ENCODE measurements at places on chromosomes 7 and 10.

DNA sequence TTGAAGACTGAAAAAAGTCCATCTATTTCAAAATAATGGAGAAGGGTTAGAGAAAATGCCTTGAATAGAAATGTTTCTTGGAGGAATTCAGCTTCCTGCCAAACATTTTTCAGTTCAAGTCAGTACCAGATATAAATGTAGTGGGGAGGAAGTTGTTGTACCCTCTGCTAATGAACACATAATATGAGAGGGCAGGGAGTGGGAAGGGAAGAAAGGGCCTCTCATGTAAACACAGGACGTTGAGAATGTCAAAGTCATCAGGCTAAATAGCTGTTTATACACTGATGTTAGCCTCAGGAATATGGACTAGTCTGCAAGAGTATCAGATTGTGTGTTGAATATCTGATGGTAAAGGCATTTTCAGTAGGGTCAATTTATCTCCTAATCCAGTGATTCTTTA is 37.0 kb downstream of the GPR37 start:
- no peak for DNase-seq

GRCh38 chr10:14612873-14613587 is 161.7 kb downstream of the FAM107B start:
- no peak for DNase-seq

DNA sequence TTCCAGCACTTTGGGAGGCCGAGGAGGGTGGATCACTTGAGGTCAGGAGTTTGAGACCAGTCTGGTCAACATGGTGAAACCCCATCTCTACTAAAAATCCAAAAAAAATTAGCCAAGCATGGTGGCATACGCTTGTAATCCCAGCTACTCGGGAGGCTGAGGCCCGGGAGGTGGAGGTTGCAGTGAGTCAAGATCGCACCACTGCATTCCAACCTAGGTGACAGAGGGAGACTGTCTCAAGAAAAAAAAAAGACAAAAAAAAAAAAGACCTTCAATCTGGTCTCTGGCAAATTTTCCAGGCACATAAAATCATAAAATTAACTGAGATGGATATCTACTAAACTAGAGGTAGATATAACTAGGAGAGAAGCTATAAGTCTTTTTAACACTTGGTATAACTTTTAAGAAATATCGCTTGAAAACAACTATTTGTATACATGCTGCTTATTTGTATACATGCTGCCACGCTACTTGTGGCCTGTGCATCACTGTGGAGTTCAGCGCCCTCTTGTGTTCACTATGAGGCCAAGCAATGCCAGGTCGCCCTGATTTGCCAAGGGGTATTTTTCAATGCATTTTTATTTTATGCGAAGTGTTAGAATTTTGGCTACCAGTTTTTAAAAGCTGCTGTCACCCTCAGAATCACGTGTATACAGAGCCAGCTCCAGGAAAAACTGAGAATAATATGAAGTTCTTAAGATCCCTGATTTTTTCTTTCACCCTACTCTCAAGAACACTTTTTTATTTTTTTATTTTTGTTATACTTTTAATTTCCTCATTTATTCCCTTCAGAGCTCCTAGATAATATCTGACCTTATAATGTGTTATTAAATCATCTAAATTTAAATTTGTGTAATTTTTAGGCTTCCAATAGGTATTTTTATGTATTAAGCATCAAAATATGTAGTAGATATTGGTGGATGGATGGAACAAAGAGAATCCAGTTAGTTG is 26.7 kb downstream of the CYCS start:
- no peak for DNase-seq

DNA sequence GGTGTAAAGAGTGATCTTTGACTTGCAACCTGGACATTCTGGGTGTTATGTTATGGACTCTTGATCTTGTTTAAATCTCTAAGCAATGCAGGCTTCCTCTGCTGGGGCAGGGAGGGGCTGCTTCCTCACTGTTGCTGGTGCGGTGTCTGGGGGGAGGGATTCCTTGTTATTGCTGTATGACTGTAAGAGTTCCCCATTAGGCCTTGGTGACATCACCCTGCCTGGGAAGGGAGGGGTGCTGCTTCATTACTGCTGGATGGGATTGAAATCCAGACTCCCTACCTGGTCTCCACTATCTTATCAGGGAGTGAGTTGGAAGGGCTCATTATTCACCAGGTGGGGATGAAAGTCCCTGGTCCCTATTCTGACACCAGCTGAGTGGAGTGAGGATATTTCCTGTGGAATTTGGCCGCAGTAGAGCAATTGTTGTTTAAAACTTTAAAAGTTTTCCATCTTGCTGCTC is 8.8 kb downstream of the OGDH start:
- no peak for DNase-seq

DNA sequence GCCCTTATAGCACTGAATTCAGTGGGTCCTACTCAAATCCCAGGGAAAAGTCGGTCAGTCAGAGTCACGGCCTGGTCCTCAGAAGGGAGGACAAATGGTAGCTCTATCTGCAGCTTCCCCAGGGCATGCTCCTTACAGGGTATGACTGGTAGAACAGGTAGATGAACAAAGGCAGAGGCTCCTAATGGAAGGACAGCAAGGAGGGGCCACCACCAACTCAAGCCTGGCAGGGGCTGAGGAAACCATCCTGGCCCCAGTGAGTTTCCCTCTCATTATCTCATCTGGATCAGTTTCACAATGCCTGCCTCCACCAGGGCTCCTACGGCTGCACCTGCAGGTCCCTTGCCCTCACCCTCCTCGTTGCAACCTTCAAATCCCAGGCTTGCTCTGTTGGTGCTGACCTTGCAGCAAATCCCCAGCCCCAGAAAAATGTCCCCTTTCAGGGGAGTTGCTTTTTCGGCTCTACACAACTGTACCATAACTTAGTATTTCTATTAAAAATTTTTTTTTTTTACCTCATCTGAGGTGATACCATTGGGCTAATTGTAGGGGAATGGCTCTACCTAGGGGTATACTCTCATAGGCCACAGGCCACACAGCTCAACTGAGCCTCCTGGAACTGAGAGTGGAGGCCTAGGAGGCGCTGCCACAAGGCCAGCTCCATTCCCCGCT is 2.4 kb upstream of the MYO1G start:
- no peak for DNase-seq

DNA sequence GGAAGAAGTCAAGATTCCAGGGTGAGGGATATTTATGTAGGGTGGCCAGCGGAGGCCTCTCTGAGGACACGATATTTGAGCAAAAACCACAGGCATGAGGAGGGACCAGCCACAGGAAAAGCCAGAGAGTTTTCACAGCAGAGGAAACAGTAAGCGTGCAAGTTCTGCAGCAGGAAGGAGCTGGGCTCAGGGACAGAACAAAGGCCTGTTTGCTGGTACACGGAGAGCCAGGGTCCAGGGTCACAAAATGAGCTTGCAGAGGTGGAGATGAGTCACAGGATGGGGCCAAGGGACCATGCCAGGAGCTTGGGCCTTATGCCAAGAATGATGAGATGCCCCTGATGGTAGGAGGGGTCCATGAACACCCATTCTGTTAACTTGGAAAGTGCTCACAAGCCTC is 283.5 kb downstream of the PLXNA4 start:
- no peak for DNase-seq

DNA sequence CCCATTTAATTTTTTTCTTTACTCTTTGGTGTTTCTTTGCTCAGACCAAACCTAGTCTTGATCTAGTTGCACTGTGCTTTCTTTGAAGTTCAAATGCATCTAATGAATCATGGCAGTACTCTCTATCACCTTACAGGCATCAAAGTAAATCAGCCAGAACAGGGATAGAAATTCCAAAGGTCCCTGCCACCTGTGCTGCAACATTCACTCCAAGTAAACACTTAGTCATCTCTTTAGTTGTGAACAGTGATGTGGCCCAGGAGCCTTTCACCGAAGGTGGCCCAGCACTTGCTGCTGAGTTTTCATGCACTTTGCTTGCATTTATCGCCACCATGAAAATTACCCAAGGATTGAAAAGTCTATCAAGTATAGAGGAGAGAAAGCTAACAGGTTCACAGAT is 314.1 kb upstream of the ETV1 start:
- no peak for DNase-seq

- no peak for DNase-seq
Observed at GRCh38 chr7:129771201-129771927, 159.8 kb downstream of the NRF1 start.

GRCh38 chr10:71266147-71266917 is 52.7 kb upstream of the SLC29A3 start:
- DNase-seq: no peak

- no peak for DNase-seq
Observed at GRCh38 chr7:8480527-8480926, 47.1 kb downstream of the NXPH1 start.

DNA sequence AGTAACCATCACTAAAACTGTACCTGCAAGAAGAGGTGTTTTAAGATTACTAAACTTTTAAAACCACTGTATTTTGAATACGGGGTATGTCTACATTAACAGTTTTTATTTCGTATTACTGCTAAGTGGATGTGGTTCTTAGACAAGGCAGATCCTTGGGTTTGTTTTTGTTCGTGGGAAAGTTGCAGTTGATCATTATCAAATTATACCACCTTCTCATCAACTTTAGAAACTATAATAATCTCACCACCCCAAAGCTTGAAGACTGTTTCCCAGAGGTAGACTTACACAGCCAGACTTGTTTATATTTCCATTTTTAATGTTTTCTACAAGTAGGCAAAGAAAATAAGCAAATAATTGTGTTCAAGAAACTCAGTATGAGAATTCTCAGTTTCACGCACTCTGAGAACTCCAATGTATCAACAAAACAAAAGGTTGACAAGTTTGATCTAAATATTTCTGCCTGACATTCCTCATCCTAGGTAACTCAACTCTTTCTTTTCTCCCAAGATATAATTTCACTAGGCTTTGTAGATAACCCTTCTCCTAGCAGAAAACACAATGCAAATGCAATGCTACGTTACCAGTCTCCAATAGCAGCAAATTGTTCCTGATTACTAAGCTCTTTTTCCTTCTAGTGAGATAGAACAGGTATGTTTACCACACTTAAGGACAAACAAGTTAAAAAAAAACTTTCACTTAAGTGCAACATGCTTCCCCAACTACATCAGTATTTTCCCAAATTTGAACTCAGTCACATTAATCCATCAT is 36.0 kb downstream of the IGF2BP3 start:
- DNase-seq: no peak

GRCh38 chr7:159263430-159263829 is 118.8 kb upstream of the VIPR2 start:
- no peak for DNase-seq

DNA sequence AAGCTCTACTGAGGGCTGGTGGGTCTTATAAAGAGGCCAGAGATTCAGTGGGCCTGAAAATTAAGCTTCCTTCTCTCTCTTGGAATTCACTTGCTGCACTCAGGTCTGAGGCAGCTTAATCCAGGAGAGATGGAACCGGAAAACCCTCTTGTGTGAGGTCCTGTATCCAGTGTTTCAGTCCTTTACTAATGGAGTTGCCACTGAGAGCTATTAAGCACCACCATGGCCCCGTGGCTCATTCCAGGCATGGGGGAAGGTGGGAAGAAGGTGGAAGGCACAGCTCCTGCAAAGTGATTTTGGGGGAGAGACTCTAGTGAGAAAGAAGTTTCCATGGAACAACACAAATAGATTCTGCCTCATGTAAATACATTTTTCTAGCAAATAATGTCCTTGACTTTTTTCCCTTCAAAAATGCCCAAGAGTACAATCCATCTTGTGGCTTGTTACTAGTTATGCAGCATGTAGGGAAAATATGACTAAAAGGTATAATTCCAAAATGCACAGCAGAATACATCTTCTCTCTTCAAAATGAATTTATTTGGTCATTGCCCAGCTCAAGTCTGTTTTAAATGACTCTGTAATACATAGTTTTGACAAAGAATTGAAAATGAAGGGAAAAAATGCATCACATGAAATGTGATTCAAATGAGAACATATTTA is 46.7 kb upstream of the FOXI2 start:
- DNase-seq: no peak

DNA sequence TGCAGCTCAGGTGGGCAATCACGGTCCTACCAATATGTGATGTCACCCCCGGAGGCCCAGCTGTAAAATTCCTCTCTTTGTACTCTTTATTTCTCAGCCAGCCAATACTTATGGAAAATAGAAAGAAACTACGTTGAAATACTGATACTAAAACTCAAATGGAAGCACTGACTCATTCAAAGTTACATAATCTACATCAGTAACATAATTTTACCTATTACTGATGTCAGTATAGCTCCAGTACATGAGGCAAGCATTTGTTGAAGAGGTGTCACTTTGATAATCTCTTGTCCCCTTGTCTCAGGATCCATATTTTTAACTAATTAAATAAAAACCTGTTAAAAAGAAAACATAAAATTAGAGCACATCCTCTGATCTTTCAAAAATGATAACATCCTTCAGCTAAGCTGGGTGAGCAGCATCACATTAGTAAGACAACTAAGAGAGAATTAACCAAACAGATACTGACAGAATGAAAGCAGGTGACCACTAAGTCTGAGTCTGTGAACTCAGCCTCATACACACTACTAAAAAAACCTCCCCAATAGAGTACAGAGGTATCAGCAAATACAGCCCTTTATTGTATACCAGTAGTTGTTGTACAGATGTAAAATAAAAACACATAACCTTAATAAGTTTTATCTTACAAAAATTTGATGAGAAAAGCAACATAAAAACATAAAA is 17.6 kb downstream of the SLC25A40 start:
- no peak for DNase-seq

DNA sequence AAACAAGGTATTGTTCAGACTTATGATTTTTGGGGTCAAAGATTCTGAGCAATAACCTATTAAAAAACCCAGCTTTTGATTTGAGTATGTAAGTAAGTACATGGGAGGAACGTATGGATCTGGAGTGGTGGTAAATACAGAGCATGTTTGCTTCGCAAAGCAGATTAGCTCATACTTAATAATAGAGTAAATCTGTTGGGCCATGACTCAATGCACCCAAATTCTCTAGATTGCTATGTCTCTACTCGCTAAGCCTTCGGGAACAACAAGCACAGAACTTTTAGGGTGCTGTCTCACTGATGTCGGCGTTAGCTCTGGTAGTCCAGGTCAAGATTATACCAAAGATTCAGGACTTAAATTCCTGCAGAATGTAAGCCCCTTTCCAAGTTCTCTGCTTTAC is 807 bp upstream of the MINPP1 start:
- no peak for DNase-seq

DNA sequence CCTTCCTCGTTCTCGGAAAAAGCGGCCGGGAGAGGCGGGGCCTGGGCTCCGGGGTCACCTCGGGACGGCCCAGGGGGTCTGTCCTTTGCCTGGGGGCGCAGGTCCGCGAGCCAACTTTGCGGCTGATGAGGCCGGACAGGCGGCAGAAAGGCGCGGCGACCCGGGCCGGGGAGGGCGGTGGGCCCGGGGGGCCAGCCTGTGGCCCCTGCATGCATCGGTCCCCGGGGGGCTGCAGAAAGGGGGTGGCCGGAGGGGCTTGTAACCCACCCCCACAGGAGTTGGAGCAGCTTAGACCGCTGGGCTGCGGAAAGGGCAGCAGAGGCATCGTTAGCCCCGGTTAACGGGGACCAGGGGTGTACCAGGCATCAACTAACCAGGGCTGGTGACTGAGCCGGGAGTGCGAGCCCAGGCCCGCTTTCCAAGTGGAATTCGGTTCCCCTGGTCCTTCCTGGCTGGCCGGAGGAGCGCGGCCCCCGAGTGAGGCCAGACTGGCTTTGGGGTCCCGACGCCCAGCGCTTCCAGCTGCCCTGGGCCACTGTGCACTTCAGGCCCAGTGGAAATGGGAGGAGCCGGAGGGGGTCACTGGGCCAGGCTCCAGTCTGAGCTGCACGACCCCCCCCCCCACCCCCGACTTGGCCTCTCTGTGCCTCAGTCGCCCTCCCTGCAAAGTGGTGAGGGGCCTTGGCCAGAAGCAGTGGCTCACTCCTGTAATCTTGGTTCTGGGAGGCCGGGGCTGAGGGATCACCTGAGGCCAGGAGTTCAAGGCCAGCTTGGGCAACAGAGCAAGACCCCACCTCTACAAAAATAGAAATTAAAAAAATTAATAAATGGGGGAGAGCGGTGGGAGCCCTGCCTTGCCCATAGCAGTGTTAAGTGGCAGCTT is 919 bp downstream of the SLC29A4 start:
- no peak for DNase-seq
